ENCODE measurements at places on chromosomes 2 and 18. TPM values are rescaled to one million over a fixed set of nuclear protein-coding genes. Genes with fewer than 3 reads are reported as not detected.

GRCh38 chr18:53018791-53019190, 678.8 kb downstream of the DCC start:
- DNase-seq, result no peak

GRCh38 chr2:55771612-55772011, 78.0 kb upstream of the PNPT1 start:
- no peak for DNase-seq

GRCh38 chr2:4678927-4679326, 975.6 kb downstream of the DCDC2C start:
- no peak for DNase-seq

Gene ALPG
- not detected for polyA plus RNA-seq

Gene COL3A1
- polyA plus RNA-seq, result 1,396 TPM

- no peak for DNase-seq
Measured at GRCh38 chr18:4705894-4706293, 250.8 kb upstream of the DLGAP1 start.

DNA sequence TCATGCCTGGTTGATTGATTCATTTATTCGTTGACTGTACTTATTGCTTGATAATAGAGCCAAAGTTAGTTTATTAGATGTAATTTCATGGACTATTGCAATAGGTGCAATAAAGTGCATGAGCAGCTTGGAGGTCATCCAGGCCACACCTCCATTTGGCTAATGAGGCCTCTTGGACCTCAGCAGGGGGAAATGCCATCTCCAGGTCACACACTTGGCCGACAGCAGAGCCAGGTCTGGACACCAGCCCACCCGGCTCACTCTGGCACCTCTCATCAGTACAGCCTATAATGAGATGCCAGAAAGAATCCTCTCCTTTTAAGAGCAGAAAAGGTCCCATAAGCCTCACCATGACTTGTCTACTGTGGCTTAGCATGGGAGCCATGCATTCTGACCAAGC, 71.2 kb upstream of the AFF3 start:
- no peak for DNase-seq

Gene LYG1
- 0.86 TPM for polyA plus RNA-seq

Gene CMPK2
- polyA plus RNA-seq, result not detected

DNA sequence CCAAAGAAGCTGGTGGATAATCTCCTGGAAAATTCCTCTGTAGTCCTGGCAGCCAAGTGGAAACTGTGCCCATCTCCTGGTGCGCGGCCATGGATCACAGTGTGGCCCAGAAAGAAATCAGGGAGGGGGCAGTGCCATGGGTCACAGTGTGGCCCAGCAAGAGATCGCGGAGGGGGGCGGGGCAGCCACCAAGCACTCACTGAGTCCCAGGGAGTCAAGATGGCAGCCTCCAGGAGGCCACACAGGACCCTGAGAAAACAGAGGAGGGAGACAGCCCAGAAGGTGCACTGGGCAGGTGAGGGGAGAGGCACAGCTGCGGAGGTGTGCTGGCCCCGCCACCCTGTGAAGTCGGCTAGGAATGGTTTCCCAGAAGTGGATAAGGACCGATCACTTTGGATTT, 8.1 kb upstream of the ATP6V1B1 start:
- DNase-seq, result no peak

Gene CTLA4
- polyA plus RNA-seq, result not detected

Gene CFAP53
- 0.26 TPM for polyA plus RNA-seq

- DNase-seq, result no peak
Measured at GRCh38 chr2:238493880-238494572, 67.3 kb downstream of the ASB1 start.

DNA sequence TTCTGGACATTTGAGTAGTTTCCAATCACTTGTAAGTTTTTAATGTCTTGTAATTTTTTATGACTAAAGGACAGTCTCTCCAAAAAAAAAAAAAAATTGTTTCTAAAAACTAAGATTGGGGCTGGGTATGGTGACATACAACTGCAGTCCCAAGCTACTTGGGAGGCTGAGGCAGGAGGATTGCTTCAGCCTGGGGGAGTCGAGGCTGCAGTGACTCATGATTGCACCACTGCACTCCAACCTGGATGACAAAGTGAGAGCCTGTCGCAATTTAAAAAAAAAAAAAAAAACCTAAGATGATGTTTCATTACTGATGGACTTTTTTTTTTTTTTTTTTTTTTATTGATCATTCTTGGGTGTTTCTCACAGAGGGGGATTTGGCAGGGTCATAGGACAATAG, 34.4 kb upstream of the PKDCC start:
- DNase-seq, result no peak

- DNase-seq, result no peak
Measured at GRCh38 chr2:112776113-112776512, 8.2 kb downstream of the IL1A start.

- no peak for DNase-seq
Measured at GRCh38 chr18:43919551-43919950, 642.3 kb upstream of the SYT4 start.

DNA sequence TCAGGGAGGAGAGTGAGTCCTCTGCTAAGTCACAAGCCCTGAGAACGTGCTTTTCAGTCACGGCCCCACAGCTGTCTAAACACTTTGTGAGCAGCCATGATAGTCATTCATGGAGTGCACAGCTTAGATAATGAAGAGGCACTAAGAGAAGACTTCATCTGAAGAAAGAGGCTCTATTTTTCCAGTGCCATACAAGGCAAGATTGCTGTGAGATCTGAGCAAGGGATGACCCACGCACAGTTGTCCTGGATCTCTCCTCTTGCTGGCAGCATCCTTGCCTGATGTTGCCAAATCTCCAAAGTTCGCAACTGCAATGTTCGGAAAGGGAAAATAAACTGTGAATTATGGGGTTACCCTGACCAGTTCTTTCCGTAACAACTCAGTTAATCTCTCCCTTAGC, 418.7 kb downstream of the MEIS1 start:
- DNase-seq, result no peak

DNA sequence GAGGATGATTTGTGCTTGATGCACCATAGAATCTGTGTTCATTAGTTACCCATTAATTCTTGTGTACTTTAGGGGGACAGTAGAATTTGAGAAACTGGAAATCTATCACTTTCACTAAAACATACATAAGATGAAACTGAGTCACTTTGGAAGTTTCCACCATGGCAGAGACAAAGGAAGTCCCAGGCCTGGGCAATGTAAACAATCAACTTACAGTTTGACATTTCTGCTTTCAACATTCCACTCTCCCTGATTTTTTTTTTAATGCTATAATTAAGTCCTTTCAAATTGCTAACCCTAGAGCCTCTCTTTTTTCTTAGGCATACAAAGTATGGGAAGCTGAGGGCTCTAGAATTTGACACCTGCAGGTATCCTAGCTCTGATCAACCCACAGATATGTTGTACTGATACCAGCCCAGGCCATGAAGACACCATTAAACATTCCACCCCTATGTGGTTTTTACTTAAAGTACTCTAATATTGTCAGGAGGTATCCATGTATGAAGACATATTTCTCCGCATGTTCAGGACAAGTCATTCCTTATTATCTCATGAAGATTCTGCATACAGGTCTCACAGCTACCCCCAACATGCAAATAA, 88.5 kb upstream of the GLS start:
- DNase-seq, result no peak

DNA sequence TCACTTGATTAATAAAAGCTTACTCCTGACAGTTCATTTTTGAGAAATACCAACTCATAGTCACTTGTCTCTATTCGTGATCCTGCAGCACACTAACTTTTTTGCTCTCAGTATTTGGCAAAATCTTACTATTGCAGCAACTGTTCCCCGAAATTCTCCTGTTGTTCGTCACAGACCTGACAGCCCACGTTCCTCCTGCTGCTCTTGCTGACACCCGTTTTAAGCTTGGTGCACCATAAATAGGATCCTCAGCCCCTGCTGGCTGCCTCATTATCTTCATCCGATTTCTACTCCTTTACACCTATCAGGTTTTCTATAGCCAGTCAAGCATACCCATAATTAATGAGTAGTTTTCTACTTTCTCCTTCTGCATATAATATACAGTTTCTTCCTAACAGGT, 368.8 kb downstream of the PLCL1 start:
- DNase-seq, result no peak

DNA sequence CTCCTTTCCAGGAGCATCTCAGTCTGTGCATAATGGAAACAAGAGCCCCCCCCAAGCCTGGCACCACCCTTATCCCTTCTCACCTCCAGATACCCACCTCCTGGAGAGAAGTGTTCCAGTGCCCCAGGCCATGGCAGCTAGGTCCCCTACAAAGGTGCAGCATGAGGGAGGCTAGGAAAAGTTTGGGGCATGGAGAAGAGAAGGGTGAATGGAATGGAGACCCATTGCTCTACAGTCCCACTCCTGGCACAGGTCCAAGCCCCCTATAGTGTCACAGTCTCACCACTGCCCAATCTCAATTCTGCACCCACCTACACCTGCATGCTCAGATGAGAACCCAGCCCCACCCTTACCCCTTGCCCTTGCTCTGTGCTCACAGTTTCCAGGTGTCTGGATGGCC, 897 bp downstream of the SLC23A3 start:
- DNase-seq, result no peak

GRCh38 chr2:199973703-199974102, 18.3 kb downstream of the MAIP1 start:
- DNase-seq, result no peak

DNA sequence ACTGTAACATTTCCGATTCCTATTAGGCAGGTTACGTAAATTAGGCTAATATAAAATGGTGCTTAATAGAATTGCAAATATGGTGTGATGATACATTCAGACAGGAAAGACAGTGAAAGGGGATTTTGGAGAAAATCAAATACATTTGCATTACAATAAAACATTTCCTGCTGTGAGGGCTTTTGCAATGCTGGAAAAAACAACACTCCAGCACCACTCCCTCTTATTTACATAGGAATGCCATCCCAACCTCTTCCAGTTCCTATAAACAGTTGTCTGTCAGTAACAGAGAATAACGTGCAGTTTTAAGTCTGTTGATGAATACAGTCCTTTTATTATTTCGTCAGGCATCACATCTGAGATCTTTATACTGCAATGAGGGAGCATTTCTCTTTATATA, 298.8 kb upstream of the FANCL start:
- DNase-seq, result no peak

Gene TUBA4B
- not detected for polyA plus RNA-seq

Gene BMP10
- not detected for polyA plus RNA-seq

Gene TXNDC2
- polyA plus RNA-seq, result 0.06 TPM

Gene GCKR
- 0.36 TPM for polyA plus RNA-seq

Gene ATP6V1B1
- 0.82 TPM for polyA plus RNA-seq

Gene NCKAP1
- 133 TPM for polyA plus RNA-seq

DNA sequence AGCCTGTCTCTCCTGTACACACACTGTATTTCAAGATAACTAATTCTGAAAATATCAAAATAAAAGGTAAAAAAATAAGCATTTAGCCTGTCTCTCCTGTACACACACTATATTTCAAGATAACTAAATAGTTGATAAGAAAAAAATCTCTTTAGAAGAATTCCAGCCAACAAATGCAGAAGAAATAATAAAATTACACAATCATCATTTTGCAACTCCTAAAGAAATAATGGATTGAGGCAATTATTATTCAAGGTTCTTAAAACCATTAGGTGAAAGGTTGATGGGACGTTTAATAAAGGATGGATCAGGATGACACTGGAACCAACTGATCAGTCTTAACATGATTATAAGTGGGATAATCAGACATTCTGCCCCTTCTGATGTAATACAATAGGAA, 148.0 kb upstream of the FN1 start:
- no peak for DNase-seq

GRCh38 chr2:26429779-26430578, 28.3 kb downstream of the DRC1 start:
- DNase-seq, result no peak

DNA sequence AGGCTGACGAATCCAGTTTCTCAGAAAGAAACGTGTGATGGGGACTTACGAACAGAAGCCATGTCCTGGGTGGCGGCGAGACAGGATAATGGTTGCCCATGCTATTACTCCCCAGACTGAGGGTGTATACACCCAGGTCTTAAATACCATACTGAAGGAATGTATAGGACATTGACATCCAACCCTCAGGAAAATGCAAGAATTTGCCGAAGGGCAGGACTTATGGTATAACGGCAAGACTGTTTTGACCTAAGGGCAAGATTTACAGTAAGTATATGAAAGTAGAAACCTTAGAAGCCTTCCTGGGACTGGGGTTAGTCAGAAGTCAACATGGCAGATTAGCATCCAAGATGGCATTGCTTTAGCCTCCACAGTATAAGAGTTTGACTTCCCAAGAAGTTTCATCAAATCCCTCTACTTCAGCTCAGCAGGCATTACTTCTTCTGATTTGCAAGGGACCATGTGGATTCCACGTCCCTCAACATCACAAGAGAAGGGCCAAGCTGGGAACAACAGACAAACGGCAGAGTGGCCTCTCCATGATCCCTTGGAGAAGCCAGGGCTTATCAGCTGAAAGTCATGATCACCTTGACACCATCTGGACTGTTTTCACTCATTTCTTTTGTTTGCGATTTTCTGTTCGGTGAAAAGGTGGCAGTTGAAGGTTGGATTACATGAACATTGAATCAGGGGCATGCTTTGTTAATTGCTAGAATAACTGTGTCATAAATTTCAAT, 21.1 kb downstream of the ST3GAL5 start:
- no peak for DNase-seq

Gene HES6
- 2.9 TPM for polyA plus RNA-seq

Gene STAMBP
- 48.3 TPM for polyA plus RNA-seq
